ENCODE measurements at places on chromosomes 3 and 15.
A peak's percentile ranks its signal among the peaks of the same experiment; 100 is the strongest.

DNA sequence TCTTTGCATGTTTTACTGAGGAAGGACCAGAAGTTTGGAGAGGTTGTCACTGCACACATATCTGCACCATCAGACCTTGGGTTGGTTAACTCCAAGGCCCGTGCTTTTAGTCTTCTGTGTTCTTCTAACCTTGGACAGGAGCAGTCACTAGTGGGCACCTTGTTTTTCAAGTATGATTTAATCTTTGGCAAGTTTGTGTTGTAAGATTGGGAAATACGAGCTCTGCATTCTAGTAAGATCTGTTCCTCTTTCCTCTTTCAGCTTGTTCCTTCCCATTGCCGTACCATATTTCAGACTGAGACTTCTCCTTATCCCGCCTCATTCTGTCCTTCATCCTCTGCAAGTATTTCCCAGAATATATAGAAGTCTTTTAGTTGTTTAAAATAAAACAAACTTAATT is 5.1 kb downstream of the TMOD2 start:
- no peak for DNase-seq

- DNase-seq, result no peak
These were observed 366.5 kb downstream of the GAP43 start for GRCh38 chr3:115989684-115990421.

DNA sequence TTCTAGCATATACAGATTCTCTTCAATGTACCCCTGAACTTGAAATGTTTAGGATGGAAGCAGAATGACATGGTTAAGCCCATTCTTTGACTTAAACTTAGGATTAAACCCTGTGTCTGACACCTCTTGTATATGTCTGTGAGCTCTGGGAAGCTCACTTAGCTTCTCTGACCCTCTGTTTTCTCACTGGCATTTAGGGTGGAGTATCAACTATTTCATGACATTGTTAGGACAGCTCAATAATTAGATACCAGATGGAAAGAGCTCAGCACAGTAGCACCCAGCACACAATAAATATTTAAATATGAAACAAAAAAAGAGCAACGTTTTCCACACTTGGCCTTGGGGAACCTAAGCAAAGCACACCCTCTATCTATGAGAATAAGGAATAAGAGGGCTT is 18.2 kb upstream of the RPS17 start:
- DNase-seq, result no peak

- no peak for DNase-seq
These were observed 90.3 kb downstream of the FMN1 start for GRCh38 chr15:33104212-33104611.

DNA sequence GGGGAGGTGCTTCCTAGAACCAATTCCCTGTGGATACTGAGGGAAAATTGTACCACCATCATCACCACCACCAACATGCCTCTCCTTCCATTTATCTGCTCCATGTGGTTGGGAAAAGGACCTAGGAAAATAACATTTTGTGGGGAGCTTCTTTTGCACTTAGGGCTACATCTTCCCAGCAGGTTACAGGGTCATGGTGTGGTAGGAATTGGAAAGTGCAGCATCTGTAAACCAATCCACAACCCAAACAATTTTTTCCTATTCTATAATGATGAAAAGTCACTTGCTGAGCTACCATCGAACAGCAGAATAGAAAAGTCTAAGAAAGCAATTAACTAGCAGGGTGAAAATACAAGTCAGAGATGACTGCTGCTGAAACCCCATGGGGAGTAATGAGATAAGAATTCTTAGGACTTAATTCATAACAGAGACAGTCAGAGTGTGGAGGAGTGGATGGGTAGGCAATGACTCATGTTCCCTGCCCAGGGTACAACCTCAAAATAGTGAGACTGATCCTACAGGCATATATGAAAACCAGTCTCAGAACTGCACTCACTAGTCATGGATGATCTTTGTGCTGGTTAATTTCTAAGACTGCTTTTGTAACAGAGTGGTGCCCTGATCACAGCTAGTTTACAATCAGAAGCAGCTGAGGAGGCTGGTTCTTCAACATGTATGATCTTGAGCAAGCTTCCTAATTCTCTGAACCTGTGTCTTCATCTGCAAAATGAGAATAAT is 38.1 kb upstream of the LEKR1 start:
- DNase-seq, result peak; percentile 12

DNA sequence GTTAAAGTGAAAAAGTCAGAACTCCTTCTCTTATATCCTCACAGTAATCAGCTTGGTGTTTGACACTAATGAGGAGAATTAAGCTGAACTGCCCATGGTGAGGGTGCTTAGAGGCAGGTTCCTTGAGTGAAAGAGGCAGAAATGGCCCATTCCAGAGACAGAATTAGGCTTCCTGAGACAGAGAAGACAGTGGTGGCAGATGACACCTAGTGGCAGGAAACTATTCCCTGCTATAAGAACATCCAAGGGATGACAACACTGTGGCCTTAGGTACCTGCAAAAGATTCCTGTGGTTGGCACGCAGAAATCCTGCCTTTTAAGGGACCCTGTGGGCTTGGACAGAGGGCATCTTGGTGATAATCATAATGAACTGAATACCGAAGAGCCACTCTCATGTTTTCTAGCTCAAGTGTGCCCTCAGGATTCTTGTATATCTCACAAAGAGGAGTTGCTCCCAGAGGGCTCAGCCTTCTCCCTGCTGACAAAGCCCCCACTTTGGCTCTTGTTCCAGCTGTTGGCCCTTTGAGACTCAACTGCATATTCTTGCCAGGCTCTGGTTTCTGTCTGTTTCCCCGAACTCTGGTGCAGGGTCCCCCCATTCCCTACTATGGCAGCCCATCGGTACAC is 56.0 kb downstream of the KBTBD12 start:
- DNase-seq, result peak; percentile 52

DNA sequence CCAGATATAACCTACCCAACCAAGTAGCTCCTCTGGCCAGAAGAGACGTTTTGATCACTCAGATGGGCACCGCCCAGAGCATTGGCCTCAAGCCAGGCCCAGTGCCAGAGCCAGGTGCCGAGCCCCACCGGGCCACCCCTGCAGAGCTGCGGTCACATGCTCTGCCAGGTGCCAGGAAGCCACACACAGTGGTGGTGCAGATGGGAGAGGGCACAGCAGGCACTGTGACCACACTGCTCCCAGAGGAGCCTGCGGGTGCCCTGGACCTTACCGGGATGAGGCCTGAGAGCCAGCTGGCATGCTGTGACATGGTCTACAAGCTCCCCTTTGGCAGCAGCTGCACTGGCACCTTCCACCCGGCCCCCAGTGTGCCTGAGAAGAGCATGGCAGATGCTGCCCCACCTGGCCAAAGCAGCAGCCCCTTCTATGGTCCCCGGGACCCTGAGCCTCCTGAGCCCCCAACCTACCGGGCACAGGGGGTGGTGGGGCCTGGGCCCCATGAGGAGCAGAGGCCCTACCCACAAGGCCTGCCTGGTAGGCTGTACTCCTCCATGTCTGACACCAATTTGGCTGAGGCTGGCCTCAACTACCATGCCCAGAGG is 19.1 kb upstream of the APEH start:
- no peak for DNase-seq

DNA sequence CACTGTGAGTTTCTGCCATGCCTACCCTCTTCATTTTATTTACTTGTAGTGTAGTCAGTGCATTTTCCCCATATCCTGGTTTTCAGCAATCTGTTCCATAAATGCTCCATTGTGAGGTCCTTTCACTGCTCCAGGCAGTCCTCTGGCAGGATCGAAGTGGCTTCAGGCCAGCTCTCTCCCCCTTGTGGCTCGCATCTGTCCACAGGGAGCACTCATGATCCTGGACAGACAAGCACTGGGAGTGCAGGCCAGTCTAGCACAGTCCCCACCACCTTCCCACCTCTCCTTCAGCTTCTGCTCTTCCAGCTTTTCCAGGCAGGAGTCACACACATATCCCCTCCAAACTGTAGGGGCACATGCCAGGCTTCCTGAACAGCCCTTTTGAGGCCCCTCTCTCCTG is 173.6 kb downstream of the PPM1L start:
- DNase-seq, result peak; percentile 25

- DNase-seq, result no peak
These were observed 52.3 kb downstream of the TRANK1 start for GRCh38 chr3:36892457-36893136.

DNA sequence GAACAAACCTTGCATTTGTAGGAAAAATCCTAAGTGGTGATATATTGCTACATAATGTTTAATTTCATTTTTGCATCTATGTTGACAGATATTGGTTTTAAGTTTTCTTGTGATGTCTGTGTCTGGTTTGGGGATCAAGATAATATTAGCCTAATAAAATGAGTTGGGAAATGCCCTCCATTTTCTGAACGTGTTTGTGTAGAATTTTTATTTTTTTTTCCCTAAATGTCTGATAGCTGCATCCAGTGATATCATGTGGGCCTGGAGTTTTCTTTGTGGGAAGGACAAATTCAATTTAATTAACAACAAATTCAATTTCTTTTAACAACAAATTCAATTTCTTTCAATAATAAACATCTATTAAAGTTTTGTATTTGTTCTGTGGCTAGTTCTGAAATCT is 35.1 kb downstream of the NEDD4 start:
- DNase-seq, result no peak

DNA sequence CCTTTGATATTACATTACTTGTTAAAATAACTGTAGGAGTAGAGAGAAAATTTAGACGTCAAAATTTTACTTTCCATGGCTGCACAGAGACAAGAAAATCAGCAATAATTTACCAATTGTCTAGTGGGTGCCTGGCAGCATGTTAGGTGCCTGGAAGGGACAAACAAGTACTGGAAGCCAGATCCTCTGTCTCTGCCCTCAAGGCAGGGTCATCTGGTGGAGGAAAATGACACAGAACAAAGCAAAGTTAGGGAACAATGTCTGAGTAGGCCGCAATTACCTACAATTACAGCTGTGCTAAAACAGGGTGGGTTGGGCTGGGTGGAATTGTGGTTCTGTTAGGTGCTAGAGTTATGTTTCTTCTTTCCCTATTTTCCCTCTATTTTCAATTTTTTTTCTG is 7.4 kb downstream of the CCDC174 start:
- no peak for DNase-seq

GRCh38 chr3:185549651-185550111 is 2.7 kb downstream of the LIPH start:
- DNase-seq, result no peak

All from HEK293T (cell line).